ENCODE measurements at places on chromosomes 12 and 14. TPM values are rescaled to one million over a fixed set of nuclear protein-coding genes. Genes with fewer than 3 reads are reported as not detected.

Gene OTX2
- not detected for total RNA-seq

Gene FAM186B
- total RNA-seq: not detected

Gene GLT1D1
- total RNA-seq: not detected

Gene TEX52
- not detected for total RNA-seq

Gene SERPINA1
- 4.3 TPM for total RNA-seq

Gene KRT6C
- not detected for total RNA-seq

Gene KRT2
- total RNA-seq: not detected

Gene IAPP
- not detected for total RNA-seq

Gene RPS6KA5
- 12.0 TPM for total RNA-seq

Gene AACS
- 11.2 TPM for total RNA-seq
